ENCODE measurements at places on chromosomes 16 and 17.

DNA sequence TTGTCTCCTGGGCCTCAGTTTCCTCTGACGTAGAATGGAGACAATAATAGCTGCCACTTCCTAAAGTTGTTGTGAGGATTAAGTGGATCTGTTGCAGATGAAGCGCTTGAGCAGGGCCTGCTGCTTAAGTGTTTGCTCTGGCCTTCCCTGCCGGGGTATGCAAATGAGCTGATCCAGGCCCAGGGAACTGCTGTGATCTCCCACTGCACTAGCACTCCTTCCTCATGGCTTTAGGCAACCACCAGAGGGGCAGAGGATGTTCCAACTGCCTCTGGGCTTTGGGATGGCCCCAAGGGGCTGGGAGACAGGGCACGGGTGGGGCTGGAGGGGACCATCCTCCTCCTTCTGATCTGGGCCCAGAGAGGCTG is 6.2 kb downstream of the SBK1 start:
- H3K4me1 ChIP-seq = peaks cover 91% of the 10 kb centered on the region
- peaks cover 14% of the 10 kb centered on the region for H3K36me3 ChIP-seq
- peak overlapping the region; percentile 75 for H3K4me3 ChIP-seq
- H3K27me3 ChIP-seq = no peaks in the 10 kb centered on the region
- no peak for DNase-seq
- H3K27ac ChIP-seq = no peak overlapping the region

DNA sequence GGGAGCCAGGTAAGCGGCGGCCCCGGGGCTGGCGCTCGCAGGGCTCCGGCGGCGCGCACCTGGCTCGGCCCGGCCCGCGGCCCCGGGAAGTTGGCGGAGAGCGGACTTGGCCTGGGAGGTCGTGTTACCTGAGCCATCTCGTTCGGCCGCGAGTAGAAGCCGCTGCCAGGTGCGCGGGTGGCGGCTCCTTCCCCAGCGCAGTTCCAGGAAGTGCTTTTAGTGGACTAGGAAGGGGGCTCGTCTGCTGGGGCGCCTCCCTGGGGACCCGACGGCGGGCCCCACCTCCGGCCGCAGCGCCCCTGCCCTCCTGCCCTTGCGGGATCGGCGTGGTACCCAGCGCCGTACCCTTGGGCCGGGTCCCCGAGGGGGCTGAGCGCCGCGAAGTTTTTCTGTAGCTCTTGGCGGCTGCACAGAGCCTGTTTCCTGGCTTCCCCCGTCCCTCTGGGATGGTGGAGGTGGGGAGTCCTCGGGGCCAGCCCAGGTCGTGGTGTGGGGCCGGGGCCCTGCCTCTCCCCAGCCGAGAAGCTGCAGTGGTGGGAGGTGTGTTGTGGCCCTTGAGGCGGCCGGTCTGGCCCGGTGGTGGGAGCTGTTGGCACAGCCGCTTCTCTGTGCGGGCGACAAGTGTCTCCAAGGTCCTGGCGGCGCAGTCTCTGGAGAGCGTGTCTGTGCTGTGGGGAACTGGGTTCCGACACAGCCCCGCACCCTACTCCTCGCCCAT is 96.9 kb downstream of the RAB11FIP4 start:
- peaks cover 3% of the 10 kb centered on the region for H3K27me3 ChIP-seq
- H3K4me1 ChIP-seq = peaks cover 61% of the 10 kb centered on the region
- H3K27ac ChIP-seq = peak overlapping the region; percentile 99

DNA sequence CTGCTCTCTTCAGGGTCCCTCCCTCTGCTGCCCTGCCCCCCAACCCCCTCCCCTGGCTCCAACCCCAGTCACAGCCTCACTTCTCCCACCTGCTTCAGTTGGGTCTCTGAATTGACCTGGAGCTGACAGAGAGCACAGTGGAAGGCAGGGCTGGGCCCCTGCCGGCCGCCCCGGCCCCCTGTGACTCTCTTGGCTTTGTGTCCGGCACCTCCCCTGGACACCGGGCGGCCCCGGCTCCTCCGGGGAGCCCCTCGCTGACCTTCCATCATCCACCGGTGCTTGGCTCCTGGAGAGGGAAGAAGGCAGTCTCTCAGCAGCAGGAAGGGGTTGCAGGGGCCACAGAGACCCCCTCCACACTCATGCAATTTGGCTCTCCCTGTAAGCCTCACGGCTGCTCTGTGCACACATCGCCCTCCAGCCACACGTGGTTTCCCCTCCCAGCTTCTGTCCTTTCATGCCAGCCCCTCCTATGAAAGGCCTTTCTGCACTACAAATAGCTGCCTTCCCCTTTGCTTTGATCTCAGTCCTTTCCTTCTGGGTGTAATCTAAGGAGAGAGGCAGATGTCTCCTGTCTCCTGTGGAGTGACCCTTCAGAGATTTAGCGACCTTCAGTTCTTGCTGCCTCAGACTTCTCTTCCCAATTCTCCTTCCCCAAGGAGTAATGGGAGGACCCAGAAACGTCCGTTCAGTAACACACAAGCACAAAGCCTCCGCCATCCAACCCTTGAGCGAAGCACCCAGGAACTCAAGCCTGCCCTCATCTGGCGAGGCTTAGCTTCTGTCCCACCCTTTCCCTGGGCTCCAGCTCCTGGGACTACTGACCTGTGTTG is 8.3 kb downstream of the NKIRAS2 start:
- peaks cover 6% of the 10 kb centered on the region for H3K4me1 ChIP-seq
- H3K4me3 ChIP-seq = no peak overlapping the region
- peaks cover 4% of the 10 kb centered on the region for H3K36me3 ChIP-seq
- H3K27me3 ChIP-seq = peaks cover 2% of the 10 kb centered on the region
- DNase-seq = no peak

DNA sequence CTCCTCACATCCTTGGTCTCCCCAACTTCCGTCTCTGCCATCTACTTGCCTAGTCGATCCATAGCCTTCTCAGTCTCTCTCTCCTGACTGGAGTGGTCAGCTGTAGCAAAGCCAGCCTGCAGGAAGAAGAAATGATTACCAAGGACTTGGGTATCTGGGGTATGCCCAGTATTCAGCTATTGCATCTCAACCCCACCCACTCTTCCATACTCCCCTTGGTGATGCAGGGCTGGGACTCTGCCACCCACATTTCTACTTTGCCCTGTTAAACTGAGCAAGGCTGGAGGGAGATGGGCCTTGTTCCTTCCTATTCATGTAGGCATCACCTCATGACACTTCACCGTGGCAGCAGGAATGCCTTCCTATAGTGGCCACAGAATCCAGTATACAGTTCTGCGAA is 2.3 kb downstream of the COPRS start:
- no peak for DNase-seq
- H3K27ac ChIP-seq = no peak overlapping the region
- H3K27me3 ChIP-seq = no peaks in the 10 kb centered on the region
- H3K4me3 ChIP-seq = no peak overlapping the region
- H3K4me1 ChIP-seq = peaks cover 17% of the 10 kb centered on the region

DNA sequence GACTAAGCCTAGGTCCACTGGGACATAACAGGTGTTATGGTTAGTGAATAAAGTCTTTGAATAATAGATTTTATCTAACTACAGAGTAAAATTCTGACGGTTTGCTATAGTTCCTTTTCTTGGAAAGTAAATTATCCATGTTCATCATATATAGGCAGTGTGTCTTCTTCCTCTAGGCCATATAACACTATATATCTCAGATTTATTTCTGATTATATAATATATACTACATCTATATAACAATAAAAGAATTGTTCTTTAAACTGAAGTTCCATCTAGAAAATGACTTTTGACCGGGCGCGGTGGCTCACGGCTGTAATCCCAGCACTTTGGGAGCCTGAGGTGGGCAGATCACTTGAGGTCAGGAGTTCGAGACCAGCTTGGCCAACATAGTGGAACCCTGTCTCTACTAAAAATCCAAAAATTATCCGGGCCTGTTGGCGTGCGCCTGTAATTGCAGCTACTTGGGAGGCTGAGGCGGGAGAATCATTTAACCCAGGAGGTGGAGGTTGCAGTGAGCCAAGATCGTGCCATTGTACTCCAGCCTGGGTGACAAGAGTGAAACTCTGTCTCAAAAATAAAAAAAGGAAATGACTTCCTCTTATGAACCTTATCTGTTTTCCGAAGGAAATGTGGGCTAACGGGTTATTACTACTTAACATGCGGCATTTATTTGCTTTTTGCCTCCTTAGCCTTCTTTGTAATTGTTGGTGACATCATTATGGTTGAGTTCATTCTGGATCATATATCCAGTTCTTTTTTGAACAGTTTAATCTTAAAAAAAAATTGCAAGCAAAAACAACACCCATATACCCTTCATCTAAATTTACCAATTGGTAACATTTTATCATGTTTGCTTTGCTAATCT is 29.2 kb downstream of the NOL11 start:
- no peaks in the 10 kb centered on the region for H3K4me1 ChIP-seq
- no peak overlapping the region for H3K27ac ChIP-seq
- H3K4me3 ChIP-seq = no peak overlapping the region
- peaks cover 49% of the 10 kb centered on the region for H3K36me3 ChIP-seq
- H3K27me3 ChIP-seq = no peaks in the 10 kb centered on the region
- DNase-seq = no peak

DNA sequence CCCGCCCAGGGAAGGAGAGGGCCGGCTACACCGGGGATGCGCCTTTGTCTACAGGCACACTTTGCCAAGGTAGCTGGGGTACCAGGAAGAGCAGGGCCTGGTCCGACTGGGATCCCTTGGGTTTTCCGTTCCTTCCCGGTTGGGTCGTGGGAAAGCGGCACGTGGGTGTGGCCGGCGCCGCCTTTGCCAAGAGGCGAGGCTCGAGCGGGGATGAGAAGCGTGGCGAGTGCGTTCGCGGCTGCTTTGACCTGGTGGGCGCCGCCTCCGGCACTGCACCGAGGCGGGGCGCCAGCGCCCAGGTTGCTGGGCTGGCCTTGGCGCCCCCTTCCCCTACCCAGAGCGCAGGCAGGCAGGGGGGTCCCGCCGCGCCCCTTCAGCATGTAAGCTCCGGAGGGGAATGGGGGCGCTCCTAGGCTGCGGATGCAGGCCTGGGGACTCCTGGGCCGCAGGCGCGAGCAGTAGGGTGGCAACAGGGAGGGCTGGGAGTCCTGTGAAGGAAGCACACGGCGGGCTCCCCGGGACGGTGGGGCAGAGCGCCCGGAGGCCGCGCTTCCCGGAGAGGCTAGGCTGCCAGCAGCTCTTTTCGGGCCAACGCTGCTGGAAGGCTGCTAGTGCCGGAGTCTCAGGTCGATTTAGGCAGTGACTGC is 2.0 kb downstream of the HAS3 start:
- peaks cover 12% of the 10 kb centered on the region for H3K4me1 ChIP-seq

- H3K27ac ChIP-seq = no peak overlapping the region
- H3K27me3 ChIP-seq = peaks cover 2% of the 10 kb centered on the region
- H3K4me3 ChIP-seq = no peak overlapping the region
- H3K36me3 ChIP-seq = peaks cover 13% of the 10 kb centered on the region
- no peak for DNase-seq
Observed at GRCh38 chr17:2983255-2983654, 80.2 kb downstream of the OR1D5 start.
